ENCODE measurements at places on chromosomes 2 and 18.

- no peak for DNase-seq
Measured at GRCh38 chr2:12269041-12269972, 447.4 kb upstream of the TRIB2 start.

DNA sequence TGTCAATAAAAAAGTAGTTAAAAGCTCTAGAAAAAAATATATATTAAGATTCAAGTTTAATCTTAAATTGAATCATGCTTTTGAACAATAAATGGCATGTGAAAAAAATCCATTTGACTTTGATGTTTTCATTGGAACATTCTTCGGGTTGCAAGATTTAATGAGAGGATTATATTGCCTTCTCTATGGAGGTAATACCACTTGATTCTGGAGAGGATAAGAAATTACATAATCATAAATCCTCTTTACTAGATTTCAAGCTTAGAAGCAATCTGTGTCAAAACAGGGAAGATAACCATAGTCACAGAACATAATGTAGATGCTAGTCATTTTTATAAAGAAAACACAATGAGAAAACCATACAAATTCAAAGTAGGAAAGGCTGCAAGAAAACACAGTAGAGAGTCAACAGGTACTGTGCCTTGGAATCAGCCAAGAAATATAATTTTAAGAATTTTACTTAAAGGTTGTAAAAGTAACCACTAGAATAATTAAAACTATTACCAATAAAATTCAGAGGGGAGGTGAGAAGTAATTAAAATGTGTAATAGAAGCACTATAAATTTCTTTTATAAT, 18.7 kb upstream of the MAPRE2 start:
- DNase-seq, result no peak

DNA sequence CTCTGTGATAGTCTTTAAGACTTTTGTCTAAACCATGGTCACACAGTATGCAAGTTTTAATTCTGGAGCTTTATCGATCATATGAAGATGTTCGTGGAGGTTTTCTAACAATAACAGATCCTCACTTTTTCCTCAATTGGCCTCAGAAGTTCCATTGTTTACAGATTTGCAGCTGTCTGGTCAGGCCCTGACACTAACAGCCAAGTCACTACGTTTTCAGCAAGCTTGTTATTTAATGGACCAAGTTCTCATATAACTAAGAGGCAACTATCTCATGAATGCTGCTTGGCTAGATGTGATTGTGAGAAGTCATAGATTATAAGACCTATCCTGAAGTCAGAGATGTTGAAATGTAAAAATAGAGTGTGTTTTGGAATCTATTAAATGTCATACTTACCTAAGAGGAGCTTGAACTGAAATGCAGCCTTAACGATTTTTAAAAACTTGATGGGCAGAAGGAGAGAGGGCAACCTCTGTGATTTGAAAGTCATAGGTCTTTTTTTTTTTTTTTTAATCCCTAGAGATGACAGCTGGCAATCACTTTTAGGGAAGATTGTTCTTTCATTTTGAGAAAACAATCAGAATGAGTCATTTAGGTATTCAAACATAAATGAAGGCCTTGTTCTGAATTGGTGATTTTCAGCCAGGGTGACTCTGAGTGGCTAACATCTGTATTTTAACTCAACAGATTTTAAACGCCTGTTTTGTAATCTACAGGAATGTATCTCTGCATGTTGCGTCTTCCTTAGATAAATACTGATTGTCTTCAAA, 48.4 kb upstream of the NEMP2 start:
- DNase-seq, result no peak

DNA sequence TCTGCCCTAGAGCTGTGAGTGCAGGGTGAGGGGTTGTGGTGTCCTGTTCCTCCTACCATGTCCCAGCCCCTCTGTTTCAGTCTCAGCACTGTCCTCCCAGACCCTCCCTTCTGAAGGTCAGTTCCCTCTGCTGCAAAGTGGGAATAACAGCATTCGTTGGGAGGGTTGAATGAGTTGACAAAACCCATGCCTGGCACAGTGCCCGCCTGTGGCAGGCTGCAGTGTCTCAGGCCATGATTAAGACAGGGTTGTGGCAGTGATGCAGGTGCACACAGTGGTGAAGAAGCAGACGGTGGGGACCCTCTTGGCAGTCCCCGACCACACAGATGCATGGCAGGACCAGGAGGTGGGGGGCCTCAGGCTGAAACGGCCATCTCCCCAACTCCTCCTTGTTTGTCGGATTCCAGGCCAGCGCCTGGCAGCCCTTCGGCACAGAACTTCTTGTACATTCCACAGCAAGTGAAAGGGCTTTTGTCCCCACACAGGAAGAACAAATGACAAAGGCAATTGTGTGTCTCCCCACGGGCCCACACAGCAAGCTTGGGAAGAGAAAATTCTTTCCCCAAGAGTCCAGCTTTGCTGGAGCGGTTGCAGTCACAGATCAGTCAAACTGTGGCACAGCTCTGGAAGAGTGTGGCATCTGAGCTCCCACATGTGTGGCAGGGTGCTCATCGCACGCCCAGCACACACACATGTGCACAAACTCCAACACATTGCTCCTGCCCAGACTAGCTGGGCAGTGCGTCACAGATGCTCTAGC, 92.0 kb upstream of the MSH2 start:
- DNase-seq, result no peak

DNA sequence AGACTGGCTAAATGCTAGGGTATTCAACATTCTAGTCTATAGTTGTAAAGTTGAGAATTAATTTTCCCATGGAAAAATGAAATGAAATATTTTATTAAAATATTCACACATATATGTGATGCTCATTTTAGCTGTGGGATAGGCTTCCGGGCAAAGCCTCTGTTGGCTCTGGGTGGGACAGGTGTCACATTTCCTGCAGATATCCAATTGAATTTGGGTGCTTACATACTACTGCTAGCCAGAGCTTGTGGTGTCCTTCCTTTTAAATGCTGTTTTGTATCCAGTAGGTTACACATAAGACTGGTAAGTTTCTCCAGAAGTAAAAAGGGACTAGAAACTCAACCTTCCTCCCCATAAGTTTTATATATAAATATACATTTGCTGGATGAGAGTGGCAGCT, 73.8 kb downstream of the RPRM start:
- no peak for DNase-seq

GRCh38 chr18:68417166-68417799, 297.6 kb downstream of the TMX3 start:
- no peak for DNase-seq

- DNase-seq, result no peak
Measured at GRCh38 chr2:209937893-209938292, 64.5 kb upstream of the RPE start.

All from NCI-H1092 treated with DMSO at 0.1 percent for 48 hours (cell line).